ENCODE measurements at places on chromosomes 3 and 15. TPM values are rescaled to one million over a fixed set of nuclear protein-coding genes. Genes with fewer than 3 reads are reported as not detected.

GRCh38 chr3:110296885-110297284 is 774.7 kb upstream of the NECTIN3 start:
- H3K27me3 ChIP-seq: no peaks in the 10 kb centered on the region
- H3K4me1 ChIP-seq: no peaks in the 10 kb centered on the region
- H3K27ac ChIP-seq: no peak overlapping the region
- DNase-seq: no peak
- H3K4me3 ChIP-seq: no peak overlapping the region

DNA sequence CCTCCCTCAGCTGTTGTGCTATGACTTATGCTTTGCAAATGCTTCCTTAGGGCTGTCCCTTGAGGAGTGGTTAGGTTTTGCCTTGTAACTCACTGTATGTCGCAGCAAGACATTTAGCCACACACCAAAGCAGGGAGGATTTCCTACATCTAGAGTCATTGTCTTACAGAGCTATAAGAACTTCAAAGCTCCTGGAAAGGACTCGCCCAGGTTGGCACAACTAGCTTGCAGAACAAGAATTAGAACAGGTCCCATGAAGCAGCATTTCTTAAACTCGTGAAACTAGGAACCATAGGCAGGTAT is 19.4 kb upstream of the ACAP2 start:
- H3K4me1 ChIP-seq: peaks cover 14% of the 10 kb centered on the region
- no peak for DNase-seq
- no peak overlapping the region for H3K4me3 ChIP-seq
- no peaks in the 10 kb centered on the region for H3K36me3 ChIP-seq
- no peaks in the 10 kb centered on the region for H3K27me3 ChIP-seq

DNA sequence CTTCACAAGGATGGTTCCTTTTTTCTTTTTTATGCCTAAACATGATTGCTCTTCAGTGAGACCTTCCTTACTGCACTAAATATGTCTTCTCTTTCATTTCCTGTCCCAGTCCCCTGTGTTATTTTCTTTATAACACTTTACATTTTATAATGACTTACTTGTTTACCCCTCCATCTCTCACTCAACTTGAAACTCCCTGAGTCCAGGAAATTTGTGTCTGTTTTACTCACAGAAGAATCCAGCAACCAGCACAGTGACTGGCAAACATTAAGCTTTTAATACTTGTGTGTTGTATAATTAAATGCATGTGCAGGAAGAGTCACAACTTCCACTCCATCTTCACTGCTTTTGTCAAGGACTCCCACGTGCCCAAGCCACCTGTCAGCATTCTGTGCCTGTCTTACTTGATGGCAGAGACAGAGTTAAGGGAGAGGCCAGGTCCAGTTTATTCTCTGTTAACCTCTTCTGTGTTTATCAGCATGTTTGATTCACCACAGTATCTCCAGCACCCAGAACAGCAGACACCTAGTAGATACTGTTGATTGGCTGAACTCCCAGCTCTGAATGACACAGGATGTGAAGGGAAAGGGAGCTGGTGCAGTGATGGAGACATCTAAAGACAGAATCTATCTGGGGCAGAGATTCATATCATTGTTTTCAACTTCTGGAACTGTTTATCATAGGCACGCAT is 42.8 kb downstream of the SSR3 start:
- peak overlapping the region; percentile 26 for H3K27ac ChIP-seq
- H3K27me3 ChIP-seq: peaks cover 2% of the 10 kb centered on the region
- no peaks in the 10 kb centered on the region for H3K36me3 ChIP-seq
- no peak overlapping the region for H3K4me3 ChIP-seq
- peak; percentile 24 for DNase-seq

- H3K4me3 ChIP-seq: no peak overlapping the region
- no peak overlapping the region for H3K27ac ChIP-seq
- H3K27me3 ChIP-seq: no peaks in the 10 kb centered on the region
Measured at GRCh38 chr3:14768881-14769280, 49.9 kb upstream of the FGD5 start.

DNA sequence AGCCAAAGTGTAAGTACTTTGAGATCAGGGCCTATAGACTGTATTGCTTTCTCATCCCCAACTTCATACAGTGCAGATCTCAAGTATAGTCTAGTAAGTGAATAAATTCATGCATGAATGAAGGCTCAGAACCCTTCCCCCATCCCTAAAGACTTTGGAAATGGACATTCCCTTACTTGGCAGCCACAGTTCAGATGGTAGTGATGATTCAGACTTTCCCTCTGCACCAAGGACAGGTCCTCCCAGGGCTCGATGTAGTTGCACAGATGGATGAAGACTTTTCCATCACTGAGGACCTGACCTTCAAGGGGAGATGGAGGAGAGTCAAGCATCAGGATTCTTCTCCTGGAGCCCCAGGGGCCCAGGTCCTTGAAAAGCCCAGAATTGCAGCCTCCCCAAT is 4.6 kb downstream of the TIMP4 start:
- H3K4me1 ChIP-seq: no peaks in the 10 kb centered on the region
- H3K36me3 ChIP-seq: no peaks in the 10 kb centered on the region
- no peak for DNase-seq
- H3K27me3 ChIP-seq: peaks cover 27% of the 10 kb centered on the region
- H3K4me3 ChIP-seq: no peak overlapping the region

DNA sequence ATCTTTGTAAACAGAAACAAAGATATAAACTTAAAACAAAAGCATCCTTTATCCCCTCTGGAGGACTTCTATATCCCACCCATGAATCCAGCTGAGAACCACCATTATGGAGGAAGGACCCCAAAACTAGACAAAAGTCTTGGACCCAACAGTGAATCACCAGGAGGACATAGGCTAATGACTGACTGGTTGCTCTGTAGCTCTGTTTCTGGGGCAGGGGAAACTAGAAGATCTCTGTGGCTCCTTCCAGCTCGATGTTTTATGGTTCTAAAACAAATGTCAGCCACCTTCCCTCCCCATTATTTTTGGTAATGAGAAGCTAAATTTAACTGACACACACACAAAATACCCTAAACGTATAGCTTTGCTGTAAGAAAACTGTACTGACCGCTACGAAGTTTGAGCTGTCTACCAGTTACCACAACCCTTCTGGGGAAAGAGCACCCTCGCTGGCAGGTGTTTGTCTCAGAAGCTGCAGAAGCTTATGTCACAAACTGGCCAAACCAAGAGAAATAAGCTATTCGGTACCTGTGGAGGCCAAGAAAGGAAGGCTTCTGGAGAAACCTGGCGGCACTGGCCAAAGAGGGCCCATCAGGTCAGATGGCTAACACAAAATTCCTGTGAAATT is 36.4 kb downstream of the MB21D2 start:
- peaks cover 8% of the 10 kb centered on the region for H3K36me3 ChIP-seq
- peaks cover 24% of the 10 kb centered on the region for H3K4me1 ChIP-seq

TMEM212 gene
- total RNA-seq: not detected

ST3GAL6 gene
- not detected for total RNA-seq
